ENCODE measurements at places on chromosomes 1 and 21.

GRCh38 chr1:239739919-239740318 lies 351.8 kb upstream of the FMN2 start:
- DNase-seq, result no peak

GRCh38 chr1:222009105-222009730 lies 267.3 kb upstream of the DUSP10 start:
- no peak for DNase-seq

GRCh38 chr1:236608930-236609726 lies 4.8 kb upstream of the HEATR1 start:
- DNase-seq, result peak; percentile 15

DNA sequence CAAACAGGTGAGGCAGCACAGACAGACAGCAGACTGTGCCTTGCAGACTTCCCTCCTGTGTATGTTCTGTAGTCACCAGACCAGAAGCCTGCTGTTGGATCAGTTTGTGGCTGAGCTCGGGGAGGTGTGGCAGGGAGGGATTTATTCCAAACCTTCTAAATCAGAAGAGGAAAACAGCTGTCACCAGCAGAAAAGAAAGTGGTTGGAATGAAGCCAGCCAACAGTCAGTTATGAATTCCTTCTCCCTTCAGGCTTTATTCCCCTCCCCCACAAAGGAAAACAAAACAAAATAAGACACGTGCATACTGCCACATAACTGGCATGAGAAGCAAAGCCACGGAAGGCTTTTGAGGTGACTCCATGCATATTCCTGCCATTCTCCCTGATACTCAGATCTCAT lies 19.0 kb upstream of the PIGV start:
- no peak for DNase-seq

- no peak for DNase-seq
Observed at GRCh38 chr1:167450843-167451242, 67.5 kb downstream of the CD247 start.

- no peak for DNase-seq
Observed at GRCh38 chr21:31837618-31838390, 35.0 kb upstream of the HUNK start.

DNA sequence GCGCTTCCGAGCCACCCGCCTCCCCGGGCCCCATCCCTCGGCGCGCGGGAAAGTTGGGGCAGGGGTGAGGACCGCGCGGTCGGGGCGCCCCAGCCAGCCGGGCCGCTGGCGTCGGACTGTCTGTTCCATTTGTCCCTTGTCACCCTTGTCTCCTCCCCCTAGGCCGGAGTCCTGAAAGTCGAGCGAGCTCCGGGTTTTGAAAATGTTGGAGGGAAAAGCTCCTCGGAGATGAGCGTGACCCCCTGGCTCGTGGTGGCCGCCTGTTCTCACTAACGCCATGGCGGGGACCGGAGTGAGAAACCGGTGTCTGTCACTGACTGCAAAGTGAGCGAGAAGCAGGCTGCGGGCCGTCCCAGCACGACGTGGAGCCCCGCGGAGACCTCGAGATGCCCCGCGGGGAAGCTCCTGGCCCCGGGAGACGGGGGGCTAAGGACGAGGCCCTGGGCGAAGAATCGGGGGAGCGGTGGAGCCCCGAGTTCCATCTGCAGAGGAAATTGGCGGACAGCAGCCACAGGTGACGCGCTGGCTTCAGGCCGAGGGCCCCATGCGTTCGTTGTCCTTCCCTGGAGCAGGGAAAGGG lies 491 bp downstream of the PER3 start:
- no peak for DNase-seq

Measured in activated T-cell treated with anti-CD3 and anti-CD28 coated beads for 48 hours (primary cell).